ENCODE measurements at places on chromosomes 6 and 20.

DNA sequence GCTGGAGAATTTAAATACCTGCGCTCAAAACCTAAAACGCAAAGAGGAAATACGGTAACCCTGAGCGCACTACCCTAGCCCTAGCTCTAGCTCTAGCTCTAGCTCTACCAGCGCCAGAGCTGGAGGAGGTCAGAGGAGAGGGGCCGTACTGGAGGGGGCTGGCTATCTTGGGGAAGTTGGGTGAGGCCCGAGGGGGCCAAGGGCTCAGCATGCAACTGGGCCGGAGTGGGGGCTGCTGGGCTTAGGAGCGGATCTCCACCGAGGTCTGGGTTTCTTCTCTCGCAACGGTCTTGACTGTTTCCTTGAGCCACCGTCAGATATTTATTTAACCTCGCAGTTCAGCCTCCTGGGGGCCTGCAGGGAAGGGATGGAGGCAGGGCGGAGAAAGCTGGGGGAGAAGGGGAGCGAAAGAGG lies 91.0 kb downstream of the NCR2 start:
- DNase-seq, result no peak

- peak; percentile 23 for DNase-seq
These were observed 272.1 kb upstream of the DEFB115 start for GRCh38 chr20:30985386-30985785.

DNA sequence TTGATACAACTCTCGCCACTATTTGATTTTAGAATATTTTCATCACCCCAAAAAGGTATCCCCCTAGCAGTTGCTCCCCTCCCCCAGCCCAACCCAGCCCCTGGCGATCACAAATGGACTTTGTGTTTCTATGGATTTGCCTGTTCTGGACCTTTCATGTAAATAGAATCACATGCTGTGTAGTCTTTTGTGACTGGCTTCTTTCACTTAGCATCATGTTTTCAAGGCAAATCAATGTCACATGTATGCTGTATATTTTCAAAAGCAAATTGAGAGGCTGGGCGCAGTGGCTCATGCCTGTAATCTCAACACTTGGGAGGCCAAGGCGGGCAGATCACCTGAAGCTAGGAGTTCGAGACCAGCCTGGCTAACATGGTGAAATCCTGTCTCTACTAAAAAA lies 48.5 kb downstream of the BANF2 start:
- DNase-seq, result no peak

- DNase-seq, result no peak
These were observed 45.8 kb downstream of the GINS1 start for GRCh38 chr20:25453035-25453810.

GRCh38 chr6:4584801-4585200 lies 191.4 kb upstream of the CDYL start:
- DNase-seq, result no peak

DNA sequence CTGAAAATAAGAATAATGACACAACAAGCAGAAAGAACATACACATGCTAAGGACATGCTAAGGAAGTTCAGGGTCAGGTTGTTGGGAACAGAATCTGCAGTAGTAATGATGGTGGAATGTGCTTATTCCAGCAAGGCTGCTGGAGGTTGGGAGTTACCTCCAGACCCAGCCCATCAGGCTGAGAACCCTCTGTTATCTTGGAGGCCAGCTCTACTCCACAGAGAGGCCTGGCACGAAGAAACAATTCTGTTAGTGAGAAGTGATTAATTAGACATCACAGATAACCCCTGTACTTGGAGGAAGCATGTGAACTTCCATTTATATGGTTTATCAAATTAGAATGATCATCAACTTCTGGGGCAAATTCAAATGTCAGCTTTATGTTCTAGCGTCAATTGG lies 22.1 kb upstream of the ARHGAP18 start:
- DNase-seq, result no peak

DNA sequence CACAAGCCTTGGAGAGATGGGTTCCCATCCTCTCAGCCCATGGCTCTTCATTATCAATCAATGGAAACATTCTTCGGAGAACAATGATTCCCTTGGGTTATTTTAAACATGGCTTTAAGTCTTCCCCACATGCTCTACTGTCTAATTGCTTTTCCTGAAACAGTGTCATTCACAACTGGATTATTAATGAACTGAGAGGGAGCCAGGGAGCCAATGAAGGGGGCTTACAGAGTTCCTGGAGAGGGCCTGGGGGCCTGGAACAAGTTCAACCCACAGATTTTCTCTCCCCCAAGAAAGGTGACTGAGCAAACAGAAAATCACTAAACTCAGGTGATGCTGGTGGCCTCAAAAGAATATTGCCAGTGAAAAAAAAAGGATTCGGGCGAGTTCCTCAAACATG lies 1.3 kb upstream of the PPP1R16B start:
- no peak for DNase-seq

GRCh38 chr6:328136-328670 lies 35.9 kb downstream of the DUSP22 start:
- DNase-seq, result no peak

GRCh38 chr6:160082627-160083026 lies 39.0 kb upstream of the SLC22A1 start:
- no peak for DNase-seq

DNA sequence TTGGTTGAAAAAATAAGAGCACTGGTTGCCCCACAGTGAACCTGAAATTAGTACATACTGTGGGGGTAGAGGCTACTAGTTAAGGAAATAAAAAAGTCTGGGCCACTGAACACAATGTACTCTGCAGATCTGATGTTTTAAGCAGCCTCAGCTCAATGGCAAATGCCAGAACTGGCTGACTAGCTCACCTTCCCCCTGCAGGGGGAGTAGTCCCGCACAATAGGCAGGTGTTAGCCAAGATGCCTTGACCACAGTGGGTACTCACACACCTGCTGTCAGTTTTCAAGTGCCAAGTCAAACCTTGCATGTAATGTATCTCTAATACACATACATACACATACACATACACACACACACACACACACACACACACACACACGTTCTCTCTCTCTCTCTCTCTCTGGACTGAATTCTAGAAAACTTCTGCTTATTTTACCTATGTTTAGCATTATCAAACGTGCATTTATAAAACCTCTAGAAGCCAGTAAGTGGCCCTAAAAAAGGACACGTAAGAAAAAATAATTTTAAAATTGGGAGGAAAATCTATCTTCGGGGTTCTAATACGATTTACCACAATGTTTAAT lies 36.1 kb downstream of the GMDS start:
- DNase-seq, result peak; percentile 32

- DNase-seq, result no peak
These were observed 58.6 kb downstream of the EFCAB8 start for GRCh38 chr20:32917191-32917950.

- no peak for DNase-seq
These were observed 9.4 kb downstream of the SPDEF start for GRCh38 chr6:34546551-34547321.

- no peak for DNase-seq
These were observed 55.9 kb upstream of the UBR2 start for GRCh38 chr6:42507901-42508300.

DNA sequence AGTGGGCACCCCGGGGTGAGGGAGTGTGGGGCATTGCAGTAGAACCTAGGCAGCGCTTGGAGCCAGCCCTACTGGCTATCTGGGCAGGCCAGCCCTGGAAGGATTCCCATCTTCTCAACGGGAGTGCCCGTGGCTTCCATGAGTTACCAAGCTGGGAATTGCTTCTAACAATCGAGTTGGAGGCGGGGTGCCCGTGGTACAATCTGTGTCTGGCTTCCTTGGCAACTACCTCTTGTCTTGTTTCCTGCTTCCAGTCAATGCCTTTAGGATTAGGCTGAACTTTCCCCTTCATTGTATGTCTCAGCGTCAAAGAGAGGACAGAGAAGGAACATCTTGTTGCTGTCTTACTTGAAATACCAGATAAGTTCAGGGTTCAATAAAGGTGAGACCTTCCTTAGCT lies 33.3 kb downstream of the PPP1R14C start:
- DNase-seq, result peak; percentile 10

GRCh38 chr20:17471606-17472187 lies 59.5 kb downstream of the BFSP1 start:
- DNase-seq, result no peak

- no peak for DNase-seq
These were observed 3.2 kb downstream of the TPD52L2 start for GRCh38 chr20:63868264-63868663.

- no peak for DNase-seq
These were observed 158.5 kb downstream of the PHACTR1 start for GRCh38 chr6:12875051-12875450.

- DNase-seq, result no peak
These were observed 475.2 kb downstream of the EPHA7 start for GRCh38 chr6:92944132-92944531.

DNA sequence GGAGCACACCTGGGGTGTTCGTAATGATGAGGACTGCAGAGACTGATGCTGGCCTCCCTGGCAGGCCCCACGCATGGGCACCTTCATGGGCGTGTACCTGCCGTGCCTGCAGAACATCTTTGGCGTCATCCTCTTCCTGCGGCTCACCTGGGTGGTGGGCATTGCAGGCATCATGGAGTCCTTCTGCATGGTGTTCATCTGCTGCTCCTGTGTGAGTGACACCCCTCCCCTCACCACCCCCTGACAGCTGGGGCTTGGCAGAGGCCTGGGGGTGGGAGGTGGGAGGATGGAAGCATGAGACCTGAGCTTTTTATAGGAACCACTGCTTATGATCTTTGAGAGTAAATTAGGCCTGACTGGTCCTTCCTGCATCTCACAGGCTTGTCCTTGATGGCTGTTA lies 6.7 kb downstream of the SLC12A5 start:
- no peak for DNase-seq

GRCh38 chr6:16540804-16541752 lies 220.2 kb downstream of the ATXN1 start:
- no peak for DNase-seq

DNA sequence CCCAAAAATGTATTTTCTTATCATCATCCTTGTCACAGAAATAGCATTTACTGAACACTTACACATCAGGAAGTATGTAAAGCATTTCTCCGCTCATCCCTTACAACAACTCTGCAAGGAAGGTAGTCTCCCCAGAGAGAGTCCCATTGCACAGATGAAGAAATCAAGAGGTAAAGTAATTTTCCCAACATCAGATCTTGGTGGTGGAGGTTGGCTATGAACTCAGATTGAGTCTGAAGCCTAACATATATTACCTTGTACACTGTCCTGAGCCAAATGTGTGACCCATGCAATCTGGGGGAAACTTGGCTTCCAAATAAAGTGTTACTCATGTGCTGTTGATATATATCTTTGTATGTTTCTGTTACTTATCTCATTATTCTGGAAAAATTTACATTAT lies 31.4 kb downstream of the MAN1A1 start:
- no peak for DNase-seq

- DNase-seq, result no peak
These were observed 21.7 kb upstream of the GMNN start for GRCh38 chr6:24752917-24753492.

GRCh38 chr6:156538875-156539660 lies 238.1 kb upstream of the ARID1B start:
- no peak for DNase-seq

DNA sequence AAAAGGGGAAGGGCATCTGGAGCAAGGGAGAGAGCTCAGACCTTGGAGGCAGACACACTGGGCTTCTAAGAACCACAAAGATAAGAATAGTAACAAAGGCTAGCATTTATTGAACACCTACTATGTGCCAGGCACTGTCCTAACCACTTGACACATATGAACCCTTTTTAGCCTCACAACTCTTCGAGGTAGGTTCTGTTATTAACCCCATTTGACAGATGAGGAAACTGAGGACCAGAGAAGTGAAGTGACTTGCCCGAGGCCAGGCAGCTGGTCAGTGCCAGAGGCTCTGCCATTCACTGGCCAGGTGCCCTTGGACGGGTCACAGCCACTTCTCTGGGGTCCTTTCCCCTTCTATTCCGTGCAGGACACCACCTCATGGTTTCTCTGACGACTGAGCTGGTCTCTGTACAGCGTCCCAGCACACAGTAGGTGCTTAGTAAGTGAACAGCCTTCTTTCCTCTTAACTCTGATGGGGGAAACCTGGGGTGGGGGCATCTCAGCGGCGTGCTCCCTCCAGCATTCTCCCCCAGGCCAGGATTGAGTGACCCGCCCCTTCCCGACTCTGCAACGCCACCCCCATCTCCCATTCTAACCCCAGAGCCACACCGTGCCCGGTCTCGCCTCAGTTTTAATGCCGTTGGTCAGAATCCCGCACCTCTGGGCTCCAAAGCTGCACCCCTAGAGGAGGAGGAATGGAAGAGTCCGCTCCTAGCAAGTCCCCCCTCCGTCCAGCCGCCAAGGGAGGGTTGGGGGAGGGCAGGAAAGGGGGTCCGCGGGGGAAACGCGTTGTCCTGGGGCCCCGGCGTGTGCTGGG lies 55.7 kb downstream of the CD40 start:
- DNase-seq, result no peak

GRCh38 chr20:14288341-14289330 lies 48.8 kb downstream of the FLRT3 start:
- DNase-seq, result no peak

DNA sequence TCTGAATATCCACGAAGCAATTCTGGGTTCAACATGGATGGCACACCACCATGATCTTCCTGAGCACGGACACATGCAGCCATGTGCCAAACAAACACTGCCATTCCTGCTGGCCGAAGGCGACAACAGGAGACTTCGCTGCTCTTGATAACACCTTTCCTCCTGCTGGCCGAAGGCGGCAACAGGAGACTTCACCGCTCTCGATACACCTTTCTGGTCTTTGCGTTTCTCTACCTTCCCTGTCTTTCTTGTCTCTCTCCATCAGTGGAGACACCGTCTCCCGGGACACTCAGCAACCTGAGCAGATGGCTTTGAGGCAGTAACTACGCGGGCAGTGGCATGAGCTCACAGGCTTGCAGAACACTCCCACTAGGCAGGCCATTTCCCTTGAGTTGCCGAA lies 54.9 kb upstream of the MPC1 start:
- no peak for DNase-seq

DNA sequence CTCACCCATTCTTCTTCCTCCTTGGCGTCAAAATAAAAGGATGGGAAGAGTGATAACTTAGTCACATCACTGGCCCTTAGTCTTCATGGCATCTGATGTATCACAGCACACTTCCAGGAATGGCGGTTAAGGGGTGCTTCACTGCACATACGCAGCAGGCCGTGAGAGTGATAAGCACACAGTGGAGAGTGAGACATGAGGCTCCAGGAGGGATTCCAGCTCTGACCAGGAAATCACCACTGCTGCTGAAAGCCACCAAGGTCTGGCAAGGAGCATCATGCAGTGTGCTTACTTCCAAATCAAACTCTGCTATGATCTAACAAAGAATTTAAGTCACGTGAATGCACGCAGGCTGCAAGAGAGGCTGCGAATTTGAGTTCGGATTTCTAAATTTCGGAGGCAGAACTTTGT lies 62.4 kb downstream of the ARID1B start:
- no peak for DNase-seq

All from T47D (cell line).